ENCODE measurements at places on chromosomes 11 and 22.

DNA sequence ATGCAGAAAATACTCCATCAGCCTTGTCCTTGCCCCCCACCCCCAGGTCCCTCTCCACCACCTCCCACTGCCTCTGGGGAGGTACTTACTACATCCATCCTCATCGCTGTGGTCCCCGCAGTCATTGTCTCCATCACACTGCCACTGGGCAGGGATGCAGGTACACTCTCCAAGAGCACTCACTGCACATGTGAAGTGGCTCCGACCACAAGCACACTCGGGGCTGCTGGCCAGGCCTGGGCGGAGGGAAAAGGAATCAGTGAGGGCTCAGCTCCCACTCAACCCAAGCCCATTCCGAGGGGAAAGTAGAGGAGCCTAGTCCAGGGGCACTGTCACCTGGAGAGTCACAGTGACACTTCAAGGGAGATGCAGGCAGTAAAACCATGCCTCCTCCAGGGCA, 15.7 kb downstream of the LRP4 start:
- DNase-seq, result no peak

GRCh38 chr22:50216684-50217520, 16.1 kb downstream of the SELENOO start:
- no peak for DNase-seq

- DNase-seq, result no peak
Measured at GRCh38 chr11:2901196-2901796, 15.7 kb upstream of the CDKN1C start.

- no peak for DNase-seq
Measured at GRCh38 chr11:116167706-116168458, 604.9 kb downstream of the BUD13 start.

DNA sequence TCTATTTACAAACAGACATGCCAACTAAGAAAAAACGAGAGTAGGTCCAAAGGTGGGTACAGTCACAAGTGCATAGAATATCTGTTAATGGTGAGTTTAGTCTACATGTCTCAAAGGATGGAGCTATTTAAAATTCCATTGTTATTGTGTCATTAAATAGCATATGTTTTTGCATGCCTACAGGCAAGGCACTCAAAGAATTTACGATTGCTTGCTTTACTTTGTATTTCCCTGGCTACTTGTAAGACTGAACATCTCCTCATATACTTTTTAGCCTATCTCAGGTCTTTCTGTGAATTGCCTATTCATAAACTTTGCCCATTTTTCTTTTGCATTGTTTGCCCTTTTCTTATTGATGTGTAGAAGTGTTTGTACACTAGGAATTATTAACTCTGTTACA, 39.7 kb downstream of the DEUP1 start:
- no peak for DNase-seq

- no peak for DNase-seq
Measured at GRCh38 chr11:115123641-115124040, 380.6 kb downstream of the CADM1 start.

DNA sequence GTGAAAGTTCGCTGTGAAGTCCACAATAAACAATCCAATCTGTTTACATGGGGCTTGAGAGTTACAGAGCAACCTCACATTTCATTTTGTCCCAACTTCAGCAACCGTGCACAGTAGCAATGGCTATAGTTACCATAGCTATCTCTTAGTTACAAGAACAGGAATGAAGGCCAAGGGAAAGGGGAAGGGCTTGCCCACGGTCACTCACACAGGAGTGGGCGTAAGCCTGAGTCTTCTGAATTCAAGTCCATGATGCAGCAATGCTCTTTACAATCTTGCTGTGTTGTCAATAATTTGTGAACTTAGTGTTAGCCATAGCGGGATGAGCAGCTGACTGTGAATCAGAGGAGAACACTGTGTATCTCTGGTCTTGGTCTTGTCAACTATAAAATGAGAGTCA, 102.9 kb downstream of the ADAMTS15 start:
- no peak for DNase-seq

DNA sequence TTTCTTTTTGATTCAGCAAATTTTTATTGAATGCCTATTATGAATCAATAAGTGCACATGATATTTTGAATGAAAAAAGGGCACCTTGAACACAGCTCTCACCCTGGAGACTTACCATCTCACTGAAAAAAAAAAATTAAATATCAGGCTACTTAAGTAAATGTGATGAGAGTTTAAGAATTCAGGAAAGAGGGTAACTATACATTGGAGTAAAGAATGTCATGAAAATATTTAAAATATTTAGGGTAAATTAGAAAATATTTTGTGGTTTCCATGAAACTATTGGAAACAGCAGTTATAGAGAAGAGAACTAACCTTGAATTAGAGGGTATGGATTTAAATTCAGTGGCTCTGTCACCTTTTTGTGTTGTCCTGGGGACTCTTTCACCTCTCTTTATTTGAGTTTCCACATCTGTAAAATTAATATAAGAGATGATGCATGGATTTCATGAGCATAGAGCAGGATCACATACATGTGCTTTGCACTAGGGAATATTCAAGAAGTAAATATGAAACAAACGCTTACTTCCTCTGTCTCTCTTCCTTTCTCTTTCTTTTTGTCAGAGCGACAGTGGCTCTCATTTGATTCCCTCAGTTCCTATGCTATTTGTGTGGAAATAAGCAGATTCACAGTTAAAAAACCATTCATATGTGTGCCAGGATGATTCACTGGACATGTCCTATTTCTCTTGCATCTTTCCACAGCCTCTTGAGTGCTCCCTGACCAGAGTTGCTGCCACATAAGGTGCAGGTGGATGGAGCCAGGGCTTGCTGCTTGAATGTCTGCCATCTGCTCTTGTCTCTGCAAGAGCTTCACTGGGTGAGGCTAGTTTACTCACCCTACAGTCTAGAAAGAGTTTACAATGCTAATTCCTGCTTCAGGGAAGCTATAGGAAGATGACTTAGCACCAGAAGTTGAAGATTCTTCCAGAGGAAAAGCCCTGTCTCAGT, 533.1 kb downstream of the ETS1 start:
- DNase-seq, result no peak

DNA sequence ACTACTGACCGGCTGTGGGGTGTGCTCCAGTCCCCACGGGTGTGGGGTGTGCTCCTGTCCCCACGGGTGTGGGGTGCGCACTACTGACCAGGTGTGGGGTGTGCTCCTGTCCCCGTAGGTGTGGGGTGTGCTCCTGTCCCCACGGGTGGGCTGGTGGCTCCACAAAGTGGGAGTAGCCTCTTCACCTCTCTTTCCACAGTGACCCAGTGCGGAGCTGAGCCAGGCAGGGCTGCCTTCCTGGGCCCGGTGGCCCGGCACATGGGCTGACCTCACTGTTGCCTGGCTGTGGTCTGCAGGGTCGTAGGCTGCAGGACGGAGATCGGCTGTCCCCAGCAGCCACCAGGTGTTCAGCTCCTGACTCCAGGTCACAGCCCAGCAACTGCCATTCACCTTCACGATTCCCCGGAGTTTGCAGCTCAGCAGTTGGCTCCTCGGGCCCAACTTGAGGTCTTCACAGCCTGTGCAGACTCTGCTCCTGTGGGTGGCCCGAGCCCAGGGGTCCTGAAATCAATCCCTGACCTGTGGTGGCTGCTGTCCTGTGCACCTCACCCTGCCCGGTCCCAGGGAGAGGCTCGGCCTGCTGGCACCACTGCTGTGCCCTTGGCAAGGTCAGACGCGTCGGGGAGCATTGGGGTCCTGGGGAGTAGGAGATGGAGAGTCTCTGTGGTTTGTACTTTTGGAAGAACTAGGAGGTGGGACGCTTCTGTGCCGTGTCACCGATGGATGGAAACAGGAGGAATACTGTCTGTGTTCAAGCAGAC, 414.3 kb downstream of the TBC1D22A start:
- DNase-seq, result no peak

DNA sequence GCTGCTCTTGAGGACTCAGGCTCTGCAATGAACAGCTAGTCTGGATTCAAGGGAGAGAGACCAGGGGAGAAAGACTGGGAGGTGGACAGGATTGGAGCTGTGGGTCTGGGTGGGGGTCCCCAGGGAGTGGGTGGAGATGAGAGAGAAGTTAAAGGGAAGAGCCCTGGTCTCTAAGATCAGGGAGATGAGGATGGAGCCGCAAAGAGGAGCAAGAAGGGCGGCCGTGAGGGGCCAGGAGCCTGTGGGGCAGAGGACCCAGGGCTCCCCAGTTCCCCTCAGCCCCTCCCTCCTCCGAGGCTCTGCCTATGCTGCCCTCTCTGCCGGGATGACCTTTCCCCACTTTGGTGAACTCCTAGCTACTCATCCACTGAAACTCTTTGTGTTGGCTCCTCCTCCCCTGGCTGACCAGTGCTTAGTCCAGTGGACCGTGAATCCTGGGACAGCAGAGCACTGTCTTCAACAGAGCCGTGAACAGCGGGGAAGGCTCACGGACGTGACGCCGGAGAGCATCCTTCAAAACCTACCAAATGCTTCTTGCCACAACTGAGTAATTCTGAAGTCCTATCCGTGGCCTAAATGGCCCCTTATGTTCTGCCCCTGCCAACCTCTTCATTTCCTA, 16.4 kb upstream of the RFPL3 start:
- no peak for DNase-seq

DNA sequence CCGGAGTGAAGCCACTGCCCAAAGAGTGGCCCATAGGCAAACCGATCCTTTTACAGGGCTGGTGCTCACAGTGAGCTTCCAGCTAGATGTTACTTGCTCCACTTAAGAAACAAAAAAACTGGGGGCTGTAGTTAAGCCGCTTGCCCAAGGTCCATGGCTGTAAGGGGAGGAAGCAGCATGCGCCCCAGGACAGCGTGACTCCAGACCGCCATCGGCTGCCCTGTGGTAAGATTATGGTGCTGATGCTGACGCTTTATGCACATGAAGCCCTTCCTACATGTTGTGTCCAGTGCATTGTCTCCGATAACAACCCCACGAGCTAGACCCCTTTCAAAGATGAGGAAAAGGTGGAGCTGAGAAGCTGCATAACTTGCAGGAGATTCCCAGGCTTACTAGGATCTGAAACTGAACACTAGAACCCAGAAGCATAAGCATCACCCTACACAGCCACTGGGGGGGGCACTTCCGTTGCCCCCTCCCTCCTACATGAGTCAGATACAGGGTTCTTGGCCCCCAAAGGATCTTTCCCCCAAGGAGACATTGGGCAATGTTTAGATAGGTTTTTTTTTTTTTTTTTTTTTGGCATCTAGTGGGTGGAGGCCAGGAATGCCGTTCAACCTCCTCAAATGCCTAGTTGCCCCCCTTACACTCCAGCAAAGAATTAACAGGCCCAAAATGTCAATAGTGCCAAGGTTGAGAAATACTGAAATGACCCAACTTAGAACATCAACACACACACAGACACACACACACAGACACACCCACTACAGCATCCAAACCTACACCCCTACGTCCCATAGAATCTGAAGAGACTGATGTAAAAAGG, 53.9 kb downstream of the MN1 start:
- DNase-seq, result peak; percentile 46

- no peak for DNase-seq
Measured at GRCh38 chr11:21921151-21921550, 271.7 kb upstream of the ANO5 start.

GRCh38 chr22:22703203-22703570, 58.8 kb downstream of the GGTLC2 start:
- DNase-seq, result no peak

- no peak for DNase-seq
Measured at GRCh38 chr22:47995264-47995627, 1232.8 kb downstream of the TBC1D22A start.

DNA sequence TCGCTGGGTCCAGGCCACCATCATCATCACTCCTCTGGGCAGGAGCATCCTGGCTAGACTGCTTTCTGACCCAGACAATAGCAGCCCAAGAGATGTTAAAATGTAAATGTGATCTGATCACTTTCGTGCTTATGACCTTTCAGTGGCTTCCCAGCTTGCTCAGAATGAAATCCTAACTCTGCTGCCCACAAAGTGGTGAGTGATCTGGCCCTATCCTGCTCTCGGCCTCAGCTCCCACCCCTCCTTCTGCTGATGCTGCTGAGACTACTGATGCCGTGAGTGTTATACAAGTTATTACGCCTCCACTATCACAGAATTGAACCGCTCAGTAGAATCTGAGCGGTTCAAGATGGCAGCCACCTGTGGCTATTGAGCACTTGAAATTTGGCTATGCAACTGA, 26.2 kb downstream of the ELF5 start:
- no peak for DNase-seq

DNA sequence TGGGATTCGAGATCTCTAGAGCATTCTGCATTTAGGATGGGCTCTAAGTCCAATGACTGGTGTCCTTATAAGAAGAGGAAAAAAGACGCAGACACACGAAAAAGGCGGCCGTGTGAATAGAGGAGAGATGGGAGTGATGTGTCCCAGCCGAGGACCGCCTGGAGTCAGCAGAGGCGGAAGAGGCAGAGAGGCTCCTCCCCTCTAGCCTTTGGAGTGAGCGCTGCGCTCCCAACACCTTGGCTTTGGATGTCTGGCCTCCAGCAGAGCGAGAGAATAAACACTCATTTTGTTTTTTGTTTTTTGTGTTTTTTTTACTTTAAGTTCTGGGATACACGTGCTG, 83.0 kb upstream of the RTL6 start:
- DNase-seq, result no peak

GRCh38 chr11:3009481-3009880, 17.4 kb upstream of the NAP1L4 start:
- no peak for DNase-seq

GRCh38 chr11:47351156-47352126, 1.1 kb downstream of the MYBPC3 start:
- DNase-seq, result no peak

DNA sequence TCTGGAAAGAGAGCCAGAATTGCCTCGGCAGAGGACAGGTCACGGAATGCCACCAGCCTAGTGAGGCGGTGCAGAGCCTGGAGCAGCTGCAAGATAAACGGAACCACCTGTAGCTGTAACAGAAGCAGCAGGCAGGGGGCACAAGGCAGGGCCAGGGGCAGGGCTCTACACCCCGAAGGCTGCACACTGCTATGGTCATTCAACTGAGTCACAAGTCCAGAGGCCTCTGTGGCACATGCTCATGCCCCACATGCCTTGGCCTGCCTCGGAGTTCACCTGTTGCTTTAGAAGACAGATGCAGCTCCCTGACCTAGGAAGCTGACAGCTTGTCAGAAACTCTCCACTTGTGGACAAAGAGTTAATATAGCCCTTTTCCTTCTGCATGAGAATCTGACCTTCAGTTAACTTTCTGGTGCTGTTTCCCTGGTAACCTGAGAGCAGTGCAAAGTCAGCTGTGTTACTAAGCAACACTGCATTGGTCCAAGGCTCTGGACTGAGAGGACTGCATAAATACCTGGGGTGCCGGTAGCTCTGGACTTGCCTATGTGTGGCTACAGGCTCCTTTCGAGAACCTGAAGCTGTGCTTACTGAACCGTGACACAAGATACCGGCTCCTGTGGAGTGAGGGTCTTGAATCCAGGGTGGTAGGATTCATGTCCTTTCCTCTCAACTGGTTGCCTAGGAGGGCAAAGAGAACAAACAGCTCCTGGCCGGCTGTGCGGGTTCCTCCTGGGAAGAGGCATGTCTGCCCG, 10.5 kb downstream of the COMMD9 start:
- DNase-seq, result no peak

DNA sequence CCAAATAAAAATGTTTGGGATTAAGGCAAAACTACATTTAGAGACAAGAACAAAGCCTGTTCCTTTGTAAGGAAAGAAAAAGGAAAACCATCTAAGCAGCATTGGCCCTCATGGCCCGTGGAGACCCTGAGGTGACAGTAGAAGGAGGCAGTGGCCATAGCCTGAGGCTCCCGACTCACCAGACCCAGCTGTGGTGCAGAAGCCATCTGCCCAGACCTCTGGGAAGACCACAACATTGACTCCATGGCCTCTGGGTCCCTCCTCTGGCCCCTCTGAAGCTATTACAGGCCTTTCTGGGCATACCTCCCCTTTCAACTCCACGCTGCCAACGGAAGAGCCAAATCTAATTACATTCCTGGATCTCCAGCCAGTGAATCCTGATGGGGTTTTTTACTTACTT, 6.4 kb downstream of the PRAME start:
- peak; percentile 67 for DNase-seq
